ENCODE measurements at places on chromosomes 1 and 21. TPM values are rescaled to one million over a fixed set of nuclear protein-coding genes. Genes with fewer than 3 reads are reported as not detected.

Gene ARHGEF10L
- total RNA-seq = 190 TPM

Gene GJC2
- 4.3 TPM for total RNA-seq

DNA sequence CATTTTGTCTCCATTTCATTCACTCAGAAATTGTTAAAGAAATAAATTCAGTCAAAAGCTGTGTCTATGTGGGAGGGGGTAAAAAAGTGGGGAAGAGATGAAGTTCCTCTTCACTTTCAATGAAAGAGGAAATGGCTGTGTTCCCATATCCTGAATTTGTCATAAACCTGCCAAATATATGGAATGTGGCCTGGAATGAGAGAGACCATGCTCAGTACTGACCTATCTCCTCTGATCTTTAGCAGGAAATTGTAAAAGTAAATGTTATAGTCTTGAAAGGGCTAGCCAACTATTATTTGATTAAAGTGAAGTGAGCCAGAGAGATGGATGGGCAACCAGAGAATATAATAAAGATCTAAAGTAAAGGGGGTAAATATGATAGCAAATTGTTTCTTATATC is 130.3 kb upstream of the C21orf91 start:
- H3K36me3 ChIP-seq = no peaks in the 10 kb centered on the region
- no peak overlapping the region for H3K27ac ChIP-seq
- DNase-seq = no peak
- no peaks in the 10 kb centered on the region for H3K4me1 ChIP-seq

- H3K27ac ChIP-seq = no peak overlapping the region
- no peak for DNase-seq
- no peaks in the 10 kb centered on the region for H3K27me3 ChIP-seq
- H3K36me3 ChIP-seq = no peaks in the 10 kb centered on the region
- H3K4me3 ChIP-seq = no peak overlapping the region
These were observed 60.0 kb downstream of the NRIP1 start for GRCh38 chr21:15004721-15005370.

DNA sequence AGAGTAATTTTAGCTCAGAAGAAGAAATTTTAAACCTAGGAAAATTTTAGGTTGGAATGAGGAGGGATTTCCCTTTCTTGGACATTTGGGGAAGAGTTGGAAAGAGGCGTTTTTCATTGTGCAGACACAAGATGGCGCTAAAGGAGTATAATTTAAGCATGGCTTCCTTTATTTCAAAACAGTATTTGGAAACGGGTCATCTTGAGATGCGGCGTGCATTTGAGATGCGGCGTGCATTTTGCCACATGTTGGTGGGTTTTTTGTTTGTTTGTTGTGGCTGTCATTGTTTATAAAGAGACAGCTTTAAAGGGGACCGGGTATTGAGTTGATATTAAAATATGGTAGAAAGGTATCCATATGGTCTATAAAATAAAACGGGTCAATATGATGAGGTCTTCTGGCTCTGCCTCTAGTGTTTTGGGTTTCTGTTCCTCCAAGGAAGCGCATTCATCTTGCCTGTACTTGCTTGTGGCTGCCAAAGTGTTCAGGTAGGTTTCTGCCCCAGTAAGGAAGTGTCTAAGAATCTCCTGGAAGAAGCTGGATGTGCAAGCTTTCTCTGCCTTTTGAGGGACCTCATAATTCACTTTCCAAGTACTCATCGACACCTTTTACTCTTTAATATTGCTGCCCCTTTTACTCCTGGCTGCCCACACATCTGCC is 210.3 kb downstream of the SLC35F3 start:
- no peak for DNase-seq
- no peaks in the 10 kb centered on the region for H3K4me1 ChIP-seq
- H3K4me3 ChIP-seq = peak overlapping the region; percentile 26
- H3K36me3 ChIP-seq = no peaks in the 10 kb centered on the region
- H3K27ac ChIP-seq = no peak overlapping the region

All from aorta (tissue), 5 donors.